ENCODE measurements at places on chromosomes 5 and 9.

DNA sequence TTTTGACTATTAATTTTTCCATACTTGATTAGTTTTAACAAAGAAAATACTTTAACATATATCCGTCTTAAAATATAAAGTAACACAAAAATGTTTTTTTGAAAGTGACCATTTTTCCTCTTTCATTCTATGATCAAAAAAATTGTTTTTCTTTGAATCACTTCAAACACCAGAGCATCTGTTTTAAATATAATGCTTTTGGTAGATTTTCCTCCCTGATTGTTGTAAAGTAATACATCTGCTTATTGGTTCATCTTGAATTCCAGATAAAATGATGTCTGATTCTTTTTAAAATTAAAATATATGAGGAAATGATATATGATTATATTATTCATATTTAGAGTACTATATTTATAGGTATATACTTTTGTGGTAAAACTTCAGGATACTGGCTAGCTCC lies 76.2 kb upstream of the LPAR1 start:
- DNase-seq, result no peak

- no peak for DNase-seq
Observed at GRCh38 chr9:114286146-114286679, 36.7 kb upstream of the ORM1 start.

- no peak for DNase-seq
Observed at GRCh38 chr9:32172256-32172655, 212.2 kb upstream of the ACO1 start.

DNA sequence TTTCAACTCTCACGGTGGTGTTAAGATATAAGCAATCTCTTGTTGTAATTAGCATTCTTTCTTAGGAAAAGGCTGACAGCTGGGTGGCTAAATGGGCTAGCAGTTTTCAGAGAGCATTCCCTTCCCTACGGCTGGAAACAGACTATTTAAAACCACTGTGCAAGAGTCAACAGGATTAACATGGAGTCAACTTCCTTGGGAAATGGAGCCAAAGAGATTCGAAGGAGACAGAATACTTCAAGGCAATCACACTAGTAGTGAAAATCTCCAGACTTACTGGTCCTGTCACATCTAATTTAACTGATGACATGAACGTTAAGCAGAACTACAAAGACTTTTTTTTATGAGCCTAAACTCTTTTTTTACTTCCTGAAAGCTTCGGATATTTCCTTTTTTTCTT lies 453.3 kb upstream of the ITGA1 start:
- peak; percentile 54 for DNase-seq

- DNase-seq, result no peak
Observed at GRCh38 chr5:53712327-53712726, 151.9 kb downstream of the NDUFS4 start.

DNA sequence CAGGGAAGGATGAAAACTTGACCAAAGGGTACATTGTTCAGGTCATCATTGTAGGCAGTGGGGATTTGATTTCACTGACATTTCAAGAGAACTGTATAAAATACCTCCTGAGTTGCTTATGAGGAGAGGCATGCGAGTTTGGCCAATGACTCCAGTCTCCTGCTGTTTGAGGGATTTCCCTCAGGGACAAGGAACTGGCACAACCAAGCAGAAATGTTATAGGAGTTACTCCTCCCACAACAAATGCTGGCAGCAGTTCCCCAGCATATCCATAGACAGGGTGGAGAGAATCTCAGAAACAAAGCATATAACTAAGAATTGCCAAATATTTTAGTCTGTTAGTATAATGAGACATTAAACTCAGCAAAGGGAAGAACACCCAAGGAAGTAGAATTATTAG lies 47.2 kb upstream of the FBXL7 start:
- DNase-seq, result no peak

DNA sequence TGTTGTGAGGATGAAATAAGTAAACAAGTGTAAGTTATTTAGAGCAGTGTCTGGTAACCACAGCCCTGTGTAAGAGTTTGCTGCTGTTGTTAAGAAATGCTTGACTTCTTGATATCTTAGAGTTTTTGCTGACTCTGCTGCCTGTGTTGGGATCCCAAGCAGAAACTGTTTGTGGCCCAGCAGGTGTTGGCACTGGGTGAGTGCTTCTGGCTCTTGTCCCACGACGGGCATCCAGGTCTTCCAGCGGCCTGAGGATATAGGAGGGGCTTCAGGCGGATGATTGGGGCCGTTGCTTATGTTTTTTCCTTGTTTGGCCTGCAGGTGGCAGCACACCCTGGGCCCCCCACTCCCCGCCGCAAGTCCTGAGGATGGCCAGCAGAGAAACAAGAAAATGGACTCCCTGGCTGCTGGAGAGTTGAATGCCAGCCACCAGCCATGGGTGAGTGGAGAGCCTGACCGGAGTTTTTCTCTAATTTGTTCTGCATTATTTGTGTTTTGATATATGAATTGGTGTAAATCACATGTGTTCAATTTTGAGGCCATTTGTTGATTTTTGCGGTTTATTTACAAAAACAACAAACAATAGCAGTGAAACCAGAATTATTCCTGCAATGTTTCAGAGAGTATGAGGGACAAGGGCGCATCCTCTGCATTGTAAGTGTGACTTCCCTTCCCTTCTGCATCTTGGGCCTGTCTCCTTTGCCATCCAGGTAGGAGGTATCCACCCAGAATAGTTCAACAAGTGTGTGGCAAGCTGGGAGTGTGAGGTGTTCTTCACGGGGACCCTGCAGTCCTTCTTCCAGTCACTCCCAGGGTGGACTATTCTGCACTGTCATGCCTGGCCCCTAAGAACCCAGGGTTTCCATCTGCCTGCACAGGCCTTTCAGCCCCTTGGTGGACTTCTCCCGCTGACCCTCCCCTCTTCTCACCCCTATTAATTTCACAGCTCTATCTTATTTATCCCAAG lies 50.3 kb downstream of the SLC22A5 start:
- peak; percentile 76 for DNase-seq

- DNase-seq, result no peak
Observed at GRCh38 chr5:76771705-76772405, 47.0 kb upstream of the F2RL1 start.

DNA sequence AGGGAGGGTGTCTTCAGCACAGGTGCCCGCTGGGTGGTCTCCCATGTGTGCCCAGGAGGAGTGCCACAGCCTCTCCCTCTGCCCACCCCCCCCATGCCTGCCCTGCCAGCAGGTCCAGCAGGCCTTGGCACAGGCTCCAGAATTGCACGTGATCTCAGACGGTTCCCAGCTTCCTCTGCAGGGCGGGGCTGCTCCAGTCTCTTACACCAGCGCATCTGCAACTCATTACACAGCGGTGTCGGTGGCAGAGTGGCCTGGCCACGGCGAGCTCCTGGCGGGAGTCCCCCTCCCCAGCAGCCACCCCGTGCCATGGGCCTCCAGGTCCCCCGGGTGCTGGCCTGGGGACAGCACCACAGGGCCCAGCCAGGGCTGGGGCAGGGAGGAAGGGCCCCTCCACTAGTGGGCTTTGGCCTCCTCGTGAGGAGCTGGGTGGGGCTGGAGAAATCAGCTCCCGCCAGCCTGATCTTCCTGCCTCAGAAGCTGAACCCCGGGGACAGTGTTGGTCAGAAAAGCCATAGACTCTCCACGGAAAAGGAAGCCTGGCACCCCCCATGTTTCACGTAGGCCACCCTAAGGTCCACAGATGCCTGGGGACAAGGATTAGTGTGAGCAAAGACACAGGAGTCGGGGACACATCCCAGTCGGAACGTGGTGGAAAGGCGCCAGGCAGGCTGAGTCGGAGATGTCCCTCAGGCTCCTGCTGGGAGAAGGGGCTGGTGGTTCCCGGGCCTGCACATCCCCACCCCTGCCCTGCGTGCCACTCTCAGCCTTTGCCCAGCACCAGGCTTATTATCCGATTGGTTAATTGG lies 40.2 kb downstream of the RXRA start:
- no peak for DNase-seq

DNA sequence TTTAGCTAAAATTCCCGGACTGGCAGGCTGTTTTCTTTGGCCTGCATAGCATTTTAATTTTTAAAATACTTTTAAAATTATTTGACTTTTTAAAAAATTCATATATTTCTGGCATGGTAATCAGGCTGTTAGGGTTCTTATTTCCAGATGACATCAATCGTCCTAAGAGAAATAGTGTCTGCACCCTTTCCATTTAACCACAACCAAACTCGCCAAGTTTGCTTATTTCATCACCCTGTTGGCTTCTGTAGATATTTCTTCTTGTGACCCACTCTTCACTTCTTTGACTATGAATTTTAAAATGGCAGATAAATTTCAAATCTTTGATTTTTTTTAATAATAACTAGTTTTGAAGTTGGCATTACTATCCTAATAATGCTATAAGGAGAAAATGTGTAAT lies 675.7 kb upstream of the FTMT start:
- DNase-seq, result no peak

DNA sequence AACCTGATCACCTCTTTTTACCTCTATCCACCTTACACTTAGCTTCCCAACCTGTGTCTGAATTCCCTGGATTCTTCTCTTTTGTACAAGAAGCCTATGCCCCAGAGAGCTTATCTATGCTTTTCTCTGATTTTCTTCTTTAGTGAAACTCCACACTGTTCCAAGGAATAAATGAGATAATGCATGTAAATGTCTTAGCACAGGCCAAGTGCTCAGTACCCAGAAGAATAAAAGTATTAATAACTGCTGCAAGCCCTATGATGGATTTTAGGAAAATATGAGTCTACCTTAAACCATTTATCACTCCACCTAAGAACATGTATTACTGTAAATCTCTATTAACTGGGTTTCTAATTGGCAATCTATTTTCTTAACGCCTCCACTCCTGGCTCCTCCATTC lies 168.5 kb upstream of the TNC start:
- DNase-seq, result no peak

DNA sequence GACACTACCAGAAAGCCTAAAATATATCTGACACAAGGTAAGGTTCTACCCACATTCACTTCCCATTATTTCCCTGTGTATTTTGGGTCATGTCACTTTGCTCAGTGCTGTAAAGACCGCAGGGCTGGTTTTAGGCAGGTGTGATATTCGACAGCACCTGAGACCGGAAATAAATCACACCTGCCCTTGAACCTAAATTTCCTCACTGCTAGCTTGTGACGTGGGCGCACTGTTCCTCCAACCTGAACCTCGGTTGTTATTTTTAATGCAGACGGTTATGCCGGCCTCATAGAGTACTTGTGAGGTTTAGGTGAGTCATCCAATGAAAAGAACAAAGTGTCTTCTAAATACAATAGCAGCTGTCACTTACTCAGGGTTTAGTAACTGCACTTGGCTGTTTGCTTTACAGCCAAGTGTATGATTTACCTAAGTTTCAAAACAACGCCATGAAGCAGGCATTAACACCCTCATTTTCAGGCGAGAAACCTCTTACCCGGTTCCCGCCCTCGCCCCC lies 20.7 kb upstream of the ZNF782 start:
- peak; percentile 29 for DNase-seq

DNA sequence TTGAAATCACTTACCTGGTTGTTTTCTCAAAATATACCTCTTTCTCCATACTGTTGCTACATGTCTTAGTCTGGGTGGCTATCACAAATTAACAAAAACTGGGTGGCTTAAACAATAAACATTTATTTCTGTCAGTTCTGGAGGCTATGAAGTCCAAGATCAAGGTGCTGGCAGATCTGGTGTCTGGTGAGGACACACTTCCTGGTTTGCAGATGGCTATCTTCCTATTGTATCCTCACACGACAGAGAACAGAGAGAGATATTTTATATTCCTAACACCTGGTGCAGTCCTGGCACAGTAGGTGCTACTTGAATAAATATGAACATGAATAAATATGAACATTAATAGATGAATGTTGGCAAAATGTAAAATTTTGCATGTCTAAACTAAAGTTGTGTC lies 164.3 kb upstream of the ACOT12 start:
- no peak for DNase-seq

DNA sequence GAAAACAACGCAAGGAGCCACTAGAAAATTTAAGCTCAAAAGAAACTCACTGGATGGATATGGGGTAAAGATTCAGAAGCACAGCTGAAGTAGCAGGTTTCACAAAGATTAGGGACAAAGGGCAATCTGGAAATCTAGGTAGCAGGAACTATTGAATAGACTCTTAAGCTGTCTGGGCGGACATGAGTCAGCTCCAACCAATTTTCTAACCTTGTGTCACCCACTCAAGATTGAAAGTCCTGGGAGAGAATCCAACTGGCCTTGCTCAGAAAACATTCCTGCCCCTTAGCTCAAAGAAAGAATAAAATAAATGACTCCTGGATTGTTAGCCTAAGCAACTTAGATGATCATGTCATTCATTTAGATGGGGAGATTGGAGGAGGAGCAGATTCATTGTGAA lies 69.2 kb downstream of the STK32A start:
- DNase-seq, result no peak

GRCh38 chr5:42813533-42813932 lies 1.8 kb upstream of the SELENOP start:
- peak; percentile 2 for DNase-seq

DNA sequence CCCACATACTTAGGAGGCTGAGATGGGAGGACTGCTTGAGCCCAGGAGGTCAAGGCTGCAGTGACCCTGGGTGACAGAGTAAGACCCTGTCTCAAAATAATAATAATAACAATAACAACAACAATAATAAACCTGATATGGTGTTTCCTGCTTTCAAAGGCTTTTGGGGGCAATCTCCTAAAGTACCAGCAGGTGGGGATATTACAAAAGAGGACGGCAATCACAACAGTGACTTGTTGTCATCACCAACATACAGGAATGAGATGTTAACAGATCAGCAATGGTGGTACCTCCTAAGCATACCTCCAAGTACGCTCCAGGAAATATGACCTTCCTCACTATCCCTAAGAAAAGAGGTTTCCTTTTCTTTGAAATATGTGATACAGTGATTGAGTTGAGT lies 91.1 kb upstream of the RNF180 start:
- DNase-seq, result peak; percentile 77

DNA sequence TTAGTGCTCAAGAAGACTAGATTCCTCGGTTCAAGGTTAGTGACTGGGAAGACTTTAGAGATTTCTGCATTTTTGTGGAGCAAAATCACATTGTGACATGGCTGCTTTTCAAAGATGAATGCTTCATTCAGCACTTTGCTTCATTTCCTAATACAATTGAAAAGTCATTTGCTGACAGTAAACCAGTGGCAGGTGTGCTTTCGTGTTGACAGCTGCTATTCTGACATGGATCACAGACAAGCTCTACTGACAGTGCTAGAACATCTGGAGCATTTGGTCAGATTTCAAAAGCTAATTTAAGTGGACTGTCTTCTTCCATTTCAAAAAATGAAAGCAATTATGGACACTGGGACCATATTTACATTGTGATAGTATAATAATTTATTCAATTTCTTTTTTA lies 1060.1 kb downstream of the PTPRD start:
- peak; percentile 55 for DNase-seq

- DNase-seq, result no peak
Observed at GRCh38 chr5:73894860-73895259, 268.9 kb downstream of the ARHGEF28 start.

GRCh38 chr5:128757196-128757959 lies 207.9 kb upstream of the SLC27A6 start:
- DNase-seq, result peak; percentile 12

GRCh38 chr9:136588663-136589464 lies 43.0 kb upstream of the NOTCH1 start:
- DNase-seq, result peak; percentile 13

GRCh38 chr5:135934939-135935338 lies 19.8 kb downstream of the LECT2 start:
- DNase-seq, result no peak

Measured in NCI-H82 (cell line).